Stimulated activated CD4-positive, alpha-beta T cell treated with anti-CD3 and anti-CD28 coated beads, Interleukin-2, amount 100 ng/mL, for 4 hours (primary cell): ENCODE measurements at places on chromosomes 12 and 14.
A peak's percentile ranks its signal among the peaks of the same experiment; 100 is the strongest.

DNA sequence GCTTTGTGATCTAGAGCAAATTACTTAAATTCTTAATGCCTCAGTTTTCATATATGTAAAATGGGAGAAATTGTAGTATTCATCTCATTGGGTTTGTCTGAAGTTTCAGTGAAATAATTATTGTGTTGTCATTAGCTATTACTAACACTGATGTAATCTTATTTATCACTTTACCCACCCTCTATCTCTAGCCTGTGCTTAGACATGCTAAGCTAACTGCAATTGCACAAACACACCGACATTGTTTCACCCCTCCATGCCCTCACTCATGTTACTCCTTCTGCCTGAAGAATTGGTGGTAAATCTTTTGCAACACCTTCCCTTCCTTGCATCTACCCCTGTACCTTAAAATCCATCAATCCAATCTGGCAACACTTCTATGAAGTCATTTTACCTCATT lies 241.6 kb downstream of the BCAT1 start:
- no peak for DNase-seq

GRCh38 chr14:22556990-22557623 lies 31.9 kb downstream of the DAD1 start:
- peak; percentile 87 for DNase-seq

GRCh38 chr12:124230117-124230757 lies 64.7 kb upstream of the RFLNA start:
- no peak for DNase-seq

GRCh38 chr12:108129017-108129812 lies at the start of gene WSCD2:
WSCD2 (plus strand) TSS chr12:108129288; CDS start chr12:108195833, 66,545 bp downstream.
- DNase-seq = no peak

DNA sequence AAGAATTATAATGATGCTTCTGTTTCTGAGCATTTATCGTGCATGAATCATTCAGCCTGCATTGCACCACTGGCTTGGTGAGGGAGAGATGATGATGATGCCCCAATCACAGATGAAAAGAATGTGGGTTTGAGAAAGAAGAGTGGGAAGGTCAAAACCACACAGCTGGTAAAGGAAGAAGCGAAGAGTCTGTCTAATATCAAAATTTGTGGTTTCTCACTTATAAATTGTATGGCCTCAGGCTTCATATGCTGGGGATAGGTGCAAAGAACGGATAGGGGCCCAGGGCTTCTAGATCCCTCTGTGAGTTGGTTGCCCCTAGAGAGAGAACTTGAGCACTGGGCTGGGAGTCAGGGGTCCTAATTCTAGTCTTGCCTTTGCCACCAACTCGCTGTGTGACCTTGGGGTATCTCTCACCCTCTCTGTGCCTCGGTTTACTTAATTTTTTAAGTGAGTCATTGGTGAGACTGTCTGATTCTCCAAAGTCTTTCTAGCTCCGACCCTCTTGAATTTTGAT lies 2.2 kb downstream of the OASL start:
- DNase-seq = peak; percentile 28

GRCh38 chr12:23895792-23896218 lies 53.7 kb downstream of the SOX5 start:
- no peak for DNase-seq

DNA sequence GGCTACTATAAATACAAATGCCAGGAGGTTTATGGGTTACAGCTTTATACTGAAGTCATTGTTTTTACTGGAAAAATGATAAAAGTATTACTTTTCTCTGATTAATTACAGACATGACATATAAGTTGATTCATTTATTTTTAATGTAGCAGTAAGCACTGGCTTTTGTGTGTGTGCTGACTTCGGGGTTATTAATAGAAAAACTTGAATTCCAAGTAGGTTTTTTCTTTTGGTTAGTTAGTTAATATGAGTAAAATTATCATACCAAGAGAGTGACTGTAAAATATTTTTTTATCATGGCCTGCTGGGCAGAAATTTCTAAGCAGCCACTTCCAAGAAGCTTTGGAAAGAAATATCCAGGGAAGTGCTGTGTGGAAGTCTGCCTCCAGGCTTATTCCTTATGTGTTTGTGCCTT lies 56.4 kb downstream of the IFT81 start:
- DNase-seq = no peak

DNA sequence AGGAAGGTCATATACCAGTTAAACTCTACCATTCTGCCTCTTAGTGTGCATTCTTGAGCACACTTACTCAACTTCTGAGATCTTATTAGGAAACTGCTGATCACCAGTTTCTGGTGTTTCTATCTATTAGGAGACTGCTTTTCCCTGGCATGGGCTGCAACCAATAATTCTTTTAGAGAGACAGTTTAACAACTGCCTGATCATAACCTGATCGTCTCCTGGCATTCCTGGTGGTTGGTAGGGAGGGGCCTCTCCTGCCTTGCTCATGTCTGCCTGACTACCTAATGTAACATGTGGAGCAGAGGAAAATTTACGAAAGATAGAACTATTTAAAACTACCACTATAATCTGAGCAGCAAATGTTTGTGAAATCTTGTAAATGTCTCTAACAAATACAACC lies 75.3 kb upstream of the MGAT4C start:
- DNase-seq = no peak

- DNase-seq = no peak
Observed at GRCh38 chr14:76832503-76832988, 6.3 kb downstream of the LRRC74A start.

DNA sequence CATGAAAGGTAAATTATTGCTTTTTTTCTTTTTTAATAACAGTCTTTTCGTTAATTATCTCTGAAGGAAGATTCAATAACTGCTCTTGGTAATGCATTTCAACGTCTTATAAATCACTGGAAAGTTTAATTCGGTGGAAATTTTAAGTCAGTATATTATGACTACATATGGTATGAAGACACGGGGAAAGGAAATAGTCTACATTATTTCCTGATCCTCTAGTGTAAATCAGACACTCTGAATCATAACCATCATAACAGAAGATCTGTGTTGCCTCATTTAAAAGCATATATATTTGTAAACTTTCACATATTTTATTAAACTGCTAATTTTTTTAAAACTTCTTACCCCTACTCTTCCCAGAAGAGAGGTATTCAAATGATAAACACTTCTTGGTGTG lies 53.7 kb downstream of the EFCAB11 start:
- no peak for DNase-seq

DNA sequence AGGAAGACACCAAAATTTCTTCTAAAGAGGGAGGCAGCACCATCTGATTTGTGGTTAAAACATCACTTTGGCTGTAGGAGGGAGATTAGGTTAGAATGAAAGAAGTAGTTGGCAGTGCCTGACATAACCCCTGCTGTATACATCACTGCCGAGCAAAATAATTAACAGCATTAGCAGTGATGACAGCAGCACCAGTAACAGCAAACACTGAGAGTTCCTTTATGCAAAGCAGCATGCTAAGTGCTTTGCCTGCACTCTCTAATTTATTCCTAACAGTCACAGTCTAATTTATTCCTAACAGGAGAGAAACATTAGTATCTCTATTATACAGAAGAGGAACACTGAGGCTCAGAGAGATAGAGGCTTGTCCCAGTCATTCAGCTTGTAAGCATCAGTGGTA lies 1469.7 kb downstream of the AACS start:
- DNase-seq = no peak

DNA sequence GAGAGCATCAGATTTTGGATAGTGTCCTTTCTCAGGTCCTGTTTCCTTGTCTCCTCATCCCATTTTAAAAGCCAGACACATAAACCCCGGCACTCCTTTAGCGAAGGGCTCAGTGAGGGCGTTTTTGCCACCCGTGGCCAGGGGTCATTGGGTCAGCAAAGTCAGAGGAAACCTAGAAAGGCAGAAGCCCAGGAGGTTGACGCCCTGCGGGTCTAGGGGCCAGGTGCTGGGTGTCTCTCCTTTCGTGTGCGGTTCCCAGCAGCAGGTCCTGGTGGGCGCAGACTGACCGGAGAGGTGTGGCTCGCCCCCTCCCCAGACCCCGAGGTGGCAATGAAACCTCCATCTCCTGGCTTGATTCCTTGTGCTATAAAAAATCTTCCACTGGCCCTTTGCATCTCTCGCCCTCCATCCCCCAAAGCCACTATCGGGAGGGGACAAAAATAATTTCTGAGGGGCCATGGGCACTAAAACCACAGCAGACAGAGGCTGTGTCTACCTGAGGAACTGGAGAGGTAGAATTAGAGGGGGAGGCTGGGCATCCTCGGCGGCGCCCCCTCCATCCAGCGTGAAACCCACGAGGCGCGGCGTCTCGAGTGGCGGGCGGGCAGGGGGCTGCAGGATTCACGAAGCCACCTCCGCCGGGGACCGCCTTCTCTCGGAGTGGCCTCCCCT lies 858 bp upstream of the FRMD6 start:
- no peak for DNase-seq

DNA sequence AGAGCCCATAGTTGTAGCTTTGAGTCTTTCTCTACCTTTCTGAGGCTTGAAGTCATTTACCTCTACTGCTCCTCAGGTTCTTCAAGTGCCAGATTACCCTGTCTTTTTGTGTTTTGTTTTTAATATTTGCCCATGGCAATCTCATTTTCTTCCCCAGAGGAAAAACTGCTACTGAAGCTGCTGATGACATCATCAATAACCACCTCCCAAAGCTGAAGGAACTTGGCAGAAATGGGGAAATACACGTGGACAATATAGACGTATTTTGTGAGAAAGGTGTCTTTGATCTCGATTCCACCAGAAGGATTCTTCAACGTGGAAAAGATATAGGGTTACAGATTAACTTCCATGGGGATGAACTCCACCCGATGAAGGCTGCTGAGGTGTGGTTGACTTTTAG lies 17.1 kb downstream of the AMDHD1 start:
- DNase-seq = no peak

GRCh38 chr14:50677527-50678063 lies 9.5 kb upstream of the SAV1 start:
- DNase-seq = no peak

DNA sequence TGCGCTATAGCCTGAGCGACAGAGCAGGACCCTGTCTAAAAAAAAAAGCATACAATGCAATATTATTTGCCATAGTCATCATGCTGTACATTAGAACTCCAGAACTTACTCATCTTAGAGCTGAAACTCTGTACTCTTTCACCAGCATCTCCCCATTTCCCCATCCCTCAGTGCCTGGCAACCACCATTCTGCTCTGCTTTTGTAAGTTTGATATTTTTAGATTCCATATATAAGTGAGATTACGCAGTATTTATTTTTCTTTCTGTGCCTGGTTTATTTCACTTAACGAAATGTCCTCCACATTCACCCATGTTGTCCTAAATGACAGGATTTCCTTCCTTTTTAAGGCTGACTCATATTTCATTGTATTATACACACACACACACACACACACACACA lies 121.8 kb downstream of the BBS10 start:
- no peak for DNase-seq

- no peak for DNase-seq
Observed at GRCh38 chr12:3838076-3838475, 35.1 kb downstream of the PARP11 start.

DNA sequence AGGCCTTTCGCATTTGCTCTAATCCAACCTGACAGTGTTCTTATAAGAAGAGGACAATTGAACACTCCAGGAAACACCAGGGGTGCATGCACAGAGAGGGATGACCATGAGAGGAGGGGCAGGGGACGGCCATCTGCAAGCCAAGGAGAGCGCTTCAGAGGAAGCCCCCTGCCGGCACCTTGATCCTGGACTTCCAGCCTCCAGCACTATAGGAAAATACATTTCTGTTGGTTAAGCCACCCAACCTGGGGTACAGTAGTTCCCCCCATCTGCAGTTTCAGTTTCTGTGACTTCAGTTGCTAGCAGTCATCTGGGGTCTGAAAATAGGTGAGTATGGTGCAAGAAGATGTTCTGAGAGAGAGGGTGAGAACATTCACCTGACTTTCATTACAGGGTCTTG lies 64.7 kb downstream of the CLMN start:
- DNase-seq = no peak

GRCh38 chr12:100185361-100185894 lies 15.2 kb upstream of the ACTR6 start:
- no peak for DNase-seq

GRCh38 chr14:64447876-64448670 lies 17.2 kb upstream of the AKAP5 start:
- no peak for DNase-seq

GRCh38 chr12:94575645-94576403 lies 74.5 kb downstream of the TMCC3 start:
- no peak for DNase-seq

GRCh38 chr12:87853448-87854003 lies 175.7 kb downstream of the C12orf50 start:
- no peak for DNase-seq

DNA sequence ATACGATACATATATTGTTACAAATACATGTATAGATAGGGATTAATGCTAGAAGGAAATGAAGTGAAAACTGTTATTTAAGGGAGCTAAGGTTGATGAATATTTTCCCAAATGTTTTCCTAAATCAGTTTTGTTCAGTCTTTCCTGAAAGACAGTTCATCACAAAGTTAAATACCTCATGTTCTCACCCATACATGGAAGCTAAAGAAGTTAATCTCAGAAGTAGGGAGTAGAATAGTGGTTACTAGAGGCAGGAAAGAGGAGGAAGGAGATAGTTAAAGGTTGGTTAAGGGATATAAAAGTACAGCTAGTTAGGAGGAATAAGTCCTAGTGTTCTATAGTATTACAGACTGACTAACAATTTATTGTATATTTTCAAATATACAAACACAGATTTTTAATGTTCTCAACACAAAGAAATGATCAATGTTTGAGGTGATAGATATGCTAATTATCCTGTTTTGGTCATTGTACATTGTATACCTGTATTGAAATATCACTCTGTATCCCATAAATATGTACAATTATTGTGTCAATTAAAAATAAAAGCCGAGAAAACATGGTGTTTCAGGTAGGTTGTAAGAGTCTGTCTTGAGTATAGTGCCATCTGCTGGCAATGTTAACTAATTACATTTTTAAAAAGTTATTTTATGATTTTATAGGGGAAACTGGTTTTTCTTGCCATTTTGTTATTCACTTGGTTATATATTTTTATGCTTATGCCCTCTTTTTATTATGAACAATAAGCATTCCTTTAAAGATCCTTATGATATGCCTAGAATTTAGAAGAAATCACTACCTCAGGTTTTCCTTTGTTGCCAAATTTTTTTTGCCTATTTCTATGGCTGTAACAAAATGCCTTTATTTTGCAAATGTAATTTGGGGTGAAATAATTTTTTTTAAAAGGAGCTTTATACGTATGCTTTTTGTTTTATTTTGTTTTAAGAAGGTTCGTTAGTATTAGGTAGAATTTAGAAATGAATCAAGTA lies 26.9 kb downstream of the ZDHHC17 start:
- no peak for DNase-seq
